ENCODE measurements at places on chromosomes 13 and 19. TPM values are rescaled to one million over a fixed set of nuclear protein-coding genes. Genes with fewer than 3 reads are reported as not detected.

GRCh38 chr19:36151144-36152018 lies 866 bp downstream of the COX7A1 start:
- H3K4me3 ChIP-seq: no peak overlapping the region
- H3K4me1 ChIP-seq: no peaks in the 10 kb centered on the region
- H3K36me3 ChIP-seq: peaks cover 20% of the 10 kb centered on the region
- no peaks in the 10 kb centered on the region for H3K27me3 ChIP-seq
- no peak overlapping the region for H3K27ac ChIP-seq
- DNase-seq: no peak

DNA sequence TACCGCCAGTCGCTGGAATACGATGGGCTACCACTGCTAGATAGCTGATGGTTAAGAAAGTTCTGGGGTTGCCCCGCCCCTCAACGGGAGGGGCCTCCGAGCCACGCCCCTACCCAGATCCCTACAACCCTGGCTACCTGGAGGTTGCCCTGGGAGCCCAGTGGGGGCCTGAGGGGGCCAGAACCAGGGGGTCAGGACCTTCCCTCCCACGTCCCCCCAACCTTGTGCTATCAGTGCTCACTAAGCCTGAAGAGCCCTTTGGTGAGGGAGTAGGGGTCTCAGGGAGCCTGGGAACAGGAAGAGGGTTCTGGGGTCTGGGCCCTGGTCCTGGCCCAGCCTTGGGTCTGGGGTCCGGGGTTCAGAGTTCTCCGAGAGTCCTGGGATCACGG lies 8.9 kb downstream of the OCEL1 start:
- peaks cover 16% of the 10 kb centered on the region for H3K36me3 ChIP-seq
- no peaks in the 10 kb centered on the region for H3K27me3 ChIP-seq
- peaks cover 13% of the 10 kb centered on the region for H3K4me1 ChIP-seq
- H3K4me3 ChIP-seq: peak overlapping the region; percentile 93
- no peak for DNase-seq

GRCh38 chr19:6362351-6362801 lies 1.0 kb downstream of the CLPP start:
- H3K4me3 ChIP-seq: peak overlapping the region; percentile 84
- no peaks in the 10 kb centered on the region for H3K27me3 ChIP-seq
- H3K27ac ChIP-seq: peak overlapping the region; percentile 68

DNA sequence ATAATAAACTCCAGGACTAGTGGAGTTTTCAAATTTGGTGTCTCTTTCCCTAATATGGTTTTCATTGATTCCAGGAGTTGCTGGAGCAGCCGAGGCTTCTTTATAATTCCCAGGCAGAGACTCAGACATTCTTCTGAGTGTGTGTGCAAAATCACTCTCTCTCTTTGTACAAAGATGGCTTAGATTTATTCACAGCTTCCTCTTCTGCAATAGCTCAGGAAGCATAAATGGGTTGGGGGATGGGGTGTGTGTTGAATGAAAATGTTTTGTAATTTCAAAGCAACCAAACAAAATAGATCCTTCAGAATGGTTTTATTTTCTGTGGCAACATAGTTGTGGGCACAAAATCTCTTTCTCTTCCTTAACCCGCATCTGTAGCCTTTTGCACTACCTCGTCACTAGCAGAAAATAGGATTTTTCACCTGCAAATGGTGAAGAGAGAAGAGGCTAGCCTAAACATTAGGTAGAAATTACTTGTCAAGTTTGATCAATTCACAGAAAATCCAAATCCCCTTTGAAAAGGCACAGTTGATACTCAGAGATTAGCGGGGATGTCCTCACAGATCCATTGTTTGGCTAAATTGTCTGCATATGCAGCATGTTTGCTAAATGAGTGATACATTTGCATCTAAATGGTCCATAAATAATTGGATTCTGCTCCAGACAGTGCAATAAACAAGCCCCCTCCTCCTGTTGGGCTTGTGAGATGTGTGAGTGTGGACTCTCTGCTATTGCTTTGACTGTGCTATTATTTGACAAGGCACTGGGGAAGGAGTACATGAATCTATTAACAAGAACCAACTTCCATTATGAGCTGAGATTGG lies 66.7 kb downstream of the CBY2 start:
- H3K36me3 ChIP-seq: no peaks in the 10 kb centered on the region
- DNase-seq: no peak
- no peak overlapping the region for H3K27ac ChIP-seq
- peaks cover 26% of the 10 kb centered on the region for H3K27me3 ChIP-seq

DNA sequence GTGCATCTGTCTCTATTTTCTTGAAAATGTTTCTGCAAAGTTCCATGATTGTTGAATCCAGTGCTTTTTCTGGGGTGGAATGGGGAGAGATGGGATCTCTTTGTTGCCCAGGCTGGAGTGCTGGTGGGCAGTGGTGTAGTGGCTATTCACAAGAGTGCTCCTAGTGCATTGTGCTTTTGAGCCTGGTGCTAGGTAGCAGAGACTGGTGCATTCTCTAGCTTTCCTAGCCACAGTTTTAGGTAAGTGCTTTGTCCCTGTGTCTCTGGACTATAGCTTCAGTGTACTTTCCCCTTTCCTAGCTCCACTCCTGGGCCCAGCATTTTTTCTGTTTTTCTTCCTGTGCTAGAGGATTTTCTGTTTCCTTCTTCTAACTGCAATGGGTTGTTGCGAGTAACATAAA lies 825.6 kb downstream of the SLITRK6 start:
- no peaks in the 10 kb centered on the region for H3K4me1 ChIP-seq
- no peaks in the 10 kb centered on the region for H3K27me3 ChIP-seq
- H3K4me3 ChIP-seq: no peak overlapping the region
- no peaks in the 10 kb centered on the region for H3K36me3 ChIP-seq

Gene OVOL3
- not detected for total RNA-seq

- no peaks in the 10 kb centered on the region for H3K27me3 ChIP-seq
- H3K36me3 ChIP-seq: no peaks in the 10 kb centered on the region
- H3K27ac ChIP-seq: no peak overlapping the region
- H3K4me1 ChIP-seq: no peaks in the 10 kb centered on the region
These were observed 10.1 kb downstream of the NFILZ start for GRCh38 chr19:8640402-8641004.

DNA sequence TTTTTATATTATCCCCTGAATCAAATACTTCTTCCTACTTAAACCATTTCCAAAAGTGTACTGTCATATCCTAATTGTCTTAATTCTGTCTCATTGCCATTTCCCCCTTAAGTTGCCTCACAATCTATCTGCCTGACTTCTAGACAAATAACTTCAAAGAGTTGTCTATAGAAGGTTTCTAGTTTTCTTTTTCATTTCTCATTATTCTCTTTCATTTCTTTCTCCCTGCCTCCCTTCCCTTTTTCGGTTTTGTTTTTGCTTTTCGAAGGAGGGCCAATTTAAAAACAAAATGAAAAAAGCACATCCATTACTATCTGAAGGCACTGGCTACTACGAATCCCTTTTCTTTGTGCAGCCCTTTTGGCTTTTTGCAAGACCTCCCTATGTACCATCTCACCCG lies 367.2 kb downstream of the DNAJC15 start:
- H3K4me3 ChIP-seq: no peak overlapping the region
- H3K4me1 ChIP-seq: peaks cover 11% of the 10 kb centered on the region
- H3K36me3 ChIP-seq: no peaks in the 10 kb centered on the region
- DNase-seq: no peak
- peaks cover 4% of the 10 kb centered on the region for H3K27me3 ChIP-seq

Gene MRPL57
- 26.3 TPM for total RNA-seq

Gene CHST8
- total RNA-seq: not detected

Gene CYP2F1
- not detected for total RNA-seq

DNA sequence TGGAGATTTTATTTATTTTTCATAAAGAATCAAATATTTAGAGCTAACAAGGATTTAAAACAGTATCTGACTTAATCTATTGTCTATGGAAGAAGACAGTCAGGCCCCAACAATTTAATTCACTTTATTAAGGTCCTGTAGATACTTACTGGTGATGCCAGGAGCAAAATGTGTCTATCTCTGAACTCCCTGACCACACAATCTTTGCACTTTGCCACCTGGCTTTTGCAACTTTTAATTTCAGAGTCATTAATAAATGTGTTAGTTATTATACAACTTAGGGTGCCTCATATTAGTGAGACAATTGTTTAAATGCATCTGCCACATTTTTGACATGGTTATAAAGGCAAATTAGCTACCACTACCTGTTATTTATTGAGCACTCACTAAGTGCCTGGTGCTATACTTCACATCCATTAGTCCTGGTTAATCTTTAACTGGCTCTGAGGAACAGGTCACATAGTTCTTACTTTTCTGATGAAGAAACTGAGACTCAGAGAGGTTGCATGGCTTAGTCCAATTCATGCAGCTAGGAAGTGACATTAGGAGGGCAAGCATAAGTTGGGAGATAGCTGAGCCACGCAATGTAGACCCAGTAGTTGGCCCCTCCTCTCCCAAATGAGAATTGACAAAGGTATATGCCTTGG lies 297.9 kb downstream of the DCT start:
- H3K27ac ChIP-seq: no peak overlapping the region
- H3K36me3 ChIP-seq: no peaks in the 10 kb centered on the region
- no peak overlapping the region for H3K4me3 ChIP-seq
- no peaks in the 10 kb centered on the region for H3K27me3 ChIP-seq

- peaks cover 2% of the 10 kb centered on the region for H3K4me1 ChIP-seq
- no peaks in the 10 kb centered on the region for H3K36me3 ChIP-seq
- no peak for DNase-seq
These were observed 2.0 kb downstream of the EXOC3L2 start for GRCh38 chr19:45243144-45243732.

DNA sequence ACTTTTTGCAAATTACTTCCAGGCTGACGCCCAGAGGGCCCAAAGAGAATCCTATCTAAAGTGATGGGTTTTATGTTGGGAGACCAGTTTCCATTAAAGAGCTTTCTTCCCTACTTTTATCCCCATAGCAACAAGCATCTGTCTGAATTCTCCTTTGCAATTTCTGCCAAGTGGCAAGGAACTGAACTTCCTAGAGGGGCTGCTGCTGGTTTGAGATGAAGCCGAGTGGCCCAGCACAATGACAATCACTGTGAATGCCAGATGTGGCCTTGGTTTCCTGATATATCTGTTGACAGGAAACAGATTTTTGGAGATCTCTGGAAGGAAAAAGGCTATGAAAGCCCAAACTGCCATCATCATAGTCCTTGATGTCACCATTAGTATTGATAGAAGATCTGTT lies 198.6 kb downstream of the OXGR1 start:
- H3K27ac ChIP-seq: no peak overlapping the region
- DNase-seq: no peak
- H3K4me1 ChIP-seq: no peaks in the 10 kb centered on the region
- H3K36me3 ChIP-seq: no peaks in the 10 kb centered on the region
- no peak overlapping the region for H3K4me3 ChIP-seq

DNA sequence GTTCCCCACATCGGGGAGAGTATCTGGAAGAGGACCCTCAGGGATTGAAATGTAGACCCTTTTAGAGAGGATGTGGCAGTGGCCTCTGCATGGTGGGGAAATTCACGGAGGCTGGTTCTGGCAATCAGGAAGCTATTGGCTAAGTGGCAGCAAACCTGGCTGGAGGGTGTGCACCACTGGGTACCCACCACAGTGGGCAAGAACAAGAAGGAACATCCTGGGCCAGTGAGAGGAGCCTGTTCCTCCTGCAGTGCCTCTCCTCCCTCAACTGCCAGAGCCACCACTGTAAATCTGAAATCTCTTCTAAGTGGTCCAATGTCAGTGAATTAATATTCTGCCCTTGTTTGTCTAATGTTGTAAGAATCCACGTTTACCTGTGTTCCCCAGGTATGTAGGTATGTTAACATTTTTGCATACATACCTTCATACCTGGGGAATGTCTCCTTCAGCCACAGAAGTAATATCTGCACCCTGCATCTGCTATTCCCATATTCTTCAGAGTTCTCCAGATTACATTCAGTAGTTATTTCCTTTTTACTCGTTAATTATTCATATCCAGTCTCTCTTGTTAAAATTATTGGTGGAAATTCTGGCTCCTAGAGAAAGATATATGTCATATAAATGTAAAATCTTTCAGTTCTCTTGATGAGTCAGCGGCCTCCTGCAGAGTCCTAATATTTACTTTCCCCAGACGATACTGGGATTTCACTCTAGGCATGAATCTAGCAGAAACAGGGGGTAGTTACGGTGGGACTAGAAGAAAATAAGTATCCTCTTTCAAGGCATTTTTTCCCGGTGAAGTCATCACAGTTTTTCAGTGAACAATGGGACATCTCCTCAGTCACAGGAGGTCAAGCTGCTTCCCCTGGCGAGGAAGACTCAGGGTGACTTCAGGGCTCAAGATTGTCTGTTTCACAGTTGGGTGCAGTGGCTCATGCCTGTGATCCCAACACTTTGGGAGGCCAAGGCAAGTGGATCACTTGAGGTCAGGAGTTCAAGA lies 148.3 kb downstream of the MYO16 start:
- peaks cover 16% of the 10 kb centered on the region for H3K4me1 ChIP-seq
- H3K4me3 ChIP-seq: no peak overlapping the region
- H3K27me3 ChIP-seq: no peaks in the 10 kb centered on the region
- H3K27ac ChIP-seq: peak overlapping the region; percentile 30
- H3K36me3 ChIP-seq: no peaks in the 10 kb centered on the region

DNA sequence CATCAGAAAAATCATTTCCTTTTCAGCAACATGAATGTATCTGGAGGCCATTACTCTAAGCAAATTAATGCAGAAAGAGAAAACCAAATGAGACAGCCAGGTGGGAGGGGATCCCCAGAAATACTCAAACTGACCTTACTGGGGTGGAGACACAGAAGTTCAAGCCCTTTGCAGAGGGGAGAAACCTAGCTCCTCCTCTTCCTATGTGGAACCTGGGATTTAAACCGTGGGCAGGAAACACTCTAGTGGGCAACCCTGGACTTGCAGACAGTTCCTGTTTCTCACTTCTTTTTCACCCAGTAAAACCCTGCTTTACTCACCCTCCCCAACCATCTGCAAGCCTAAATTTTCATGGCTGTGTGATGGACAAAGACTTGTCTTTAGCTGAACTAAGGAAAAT lies 61.3 kb downstream of the SLITRK6 start:
- no peak overlapping the region for H3K4me3 ChIP-seq
- no peak overlapping the region for H3K27ac ChIP-seq
- no peaks in the 10 kb centered on the region for H3K4me1 ChIP-seq
- no peaks in the 10 kb centered on the region for H3K27me3 ChIP-seq
- no peak for DNase-seq
- H3K36me3 ChIP-seq: no peaks in the 10 kb centered on the region

Gene OXGR1
- not detected for total RNA-seq

Gene KLF1
- total RNA-seq: not detected

Gene DAZAP1
- total RNA-seq: 191 TPM

DNA sequence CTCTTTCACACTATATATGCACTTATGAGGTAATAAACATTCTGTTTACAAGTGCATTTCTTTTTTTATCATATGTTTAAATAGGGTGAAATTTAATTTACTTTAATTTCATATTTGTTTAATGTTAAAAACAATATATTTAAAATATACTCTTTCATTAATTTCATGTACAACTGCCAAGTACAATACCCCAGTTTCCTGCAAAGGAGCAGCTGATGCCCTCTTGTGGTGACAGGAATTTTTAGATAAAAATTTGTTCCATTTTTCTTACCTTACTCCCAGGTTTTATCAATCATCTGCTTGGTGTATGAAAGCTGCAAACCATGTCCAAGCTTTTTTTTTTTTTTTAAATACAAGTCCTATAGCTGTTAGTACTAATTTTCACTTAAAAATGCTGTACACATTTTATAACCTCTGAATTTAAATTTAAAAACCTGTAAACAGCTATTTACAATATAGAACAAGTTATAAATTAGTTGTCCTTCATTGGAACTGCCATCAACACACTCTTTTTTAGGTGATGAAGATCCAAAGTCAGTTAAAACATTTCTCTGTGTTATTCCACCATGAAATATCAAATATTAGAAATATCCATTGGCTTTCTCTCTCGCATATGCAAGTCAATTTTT lies 4.9 kb downstream of the PCDH20 start:
- no peaks in the 10 kb centered on the region for H3K27me3 ChIP-seq
- H3K4me3 ChIP-seq: no peak overlapping the region
- peak; percentile 2 for DNase-seq
- H3K36me3 ChIP-seq: no peaks in the 10 kb centered on the region
- H3K4me1 ChIP-seq: no peaks in the 10 kb centered on the region
- H3K27ac ChIP-seq: no peak overlapping the region

All from HCT116 (cell line).